Bronchial smooth muscle cell (primary cell): ENCODE measurements at places on chromosomes 12 and 14. TPM values are rescaled to one million over a fixed set of nuclear protein-coding genes. Genes with fewer than 3 reads are reported as not detected.

The PRR4 gene
- total RNA-seq, result 0.32 and 0.60 TPM in 2 replicates

The RDH5 gene
- 8.7 and 10.4 TPM in 2 replicates for total RNA-seq

The SERPINA3 gene
- total RNA-seq, result 0.32 and 8.7 TPM in 2 replicates

The LYZ gene
- not detected in 2 replicates for total RNA-seq

The HECTD4 gene
- 19.7 and 21.7 TPM in 2 replicates for total RNA-seq

The CKB gene
- total RNA-seq, result 60.8 and 79.3 TPM in 2 replicates

The HRK gene
- under 0.01 TPM in 1 of 2 replicates, not detected in the other for total RNA-seq

The PIK3C2G gene
- total RNA-seq, result not detected in 2 replicates

The MFAP5 gene
- 17.5 and 106 TPM in 2 replicates for total RNA-seq

The SLCO1C1 gene
- not detected in 2 replicates for total RNA-seq

The KRT72 gene
- not detected in 2 replicates for total RNA-seq
